ENCODE measurements at places on chromosomes 5 and 9. TPM values are rescaled to one million over a fixed set of nuclear protein-coding genes. Genes with fewer than 3 reads are reported as not detected.

DNA sequence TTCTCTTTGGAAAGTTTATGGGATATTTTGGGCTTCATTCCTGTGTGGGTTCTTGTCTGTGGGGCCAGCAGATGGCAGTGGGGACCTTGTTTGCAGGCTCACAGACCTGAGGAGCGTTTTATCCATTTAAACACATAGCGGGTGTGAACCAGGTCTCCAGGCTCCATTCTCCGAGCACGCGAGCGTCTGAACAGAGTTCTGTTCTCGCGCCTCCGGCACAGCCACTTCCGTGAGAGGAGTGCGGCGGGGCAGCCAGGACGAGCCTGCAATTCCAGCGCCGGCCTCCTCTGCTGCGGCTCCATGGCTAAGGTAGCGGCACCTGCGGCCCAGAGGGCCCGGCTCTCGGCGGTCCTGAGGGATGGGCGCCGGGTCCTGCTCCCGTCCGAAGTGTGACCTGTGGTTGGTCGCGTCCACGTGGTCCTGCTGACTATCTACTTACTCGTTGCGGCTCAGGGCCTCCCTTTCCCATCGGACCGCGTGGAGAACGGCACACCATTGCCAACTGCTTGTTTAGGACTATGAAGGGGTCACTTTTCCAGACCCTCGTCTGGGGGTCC is 7.3 kb downstream of the NRARP start:
- H3K27me3 ChIP-seq = peaks cover 40% of the 10 kb centered on the region
- no peaks in the 10 kb centered on the region for H3K36me3 ChIP-seq
- peak overlapping the region; percentile 49 for H3K4me3 ChIP-seq
- H3K4me1 ChIP-seq = peaks cover 5% of the 10 kb centered on the region

- H3K4me1 ChIP-seq = peaks cover 71% of the 10 kb centered on the region
- no peak for DNase-seq
- H3K4me3 ChIP-seq = peak overlapping the region; percentile 90
- peak overlapping the region; percentile 90 for H3K27ac ChIP-seq
- peaks cover 33% of the 10 kb centered on the region for H3K36me3 ChIP-seq
These were observed 3.0 kb downstream of the NFIL3 start for GRCh38 chr9:91420501-91421127.

DNA sequence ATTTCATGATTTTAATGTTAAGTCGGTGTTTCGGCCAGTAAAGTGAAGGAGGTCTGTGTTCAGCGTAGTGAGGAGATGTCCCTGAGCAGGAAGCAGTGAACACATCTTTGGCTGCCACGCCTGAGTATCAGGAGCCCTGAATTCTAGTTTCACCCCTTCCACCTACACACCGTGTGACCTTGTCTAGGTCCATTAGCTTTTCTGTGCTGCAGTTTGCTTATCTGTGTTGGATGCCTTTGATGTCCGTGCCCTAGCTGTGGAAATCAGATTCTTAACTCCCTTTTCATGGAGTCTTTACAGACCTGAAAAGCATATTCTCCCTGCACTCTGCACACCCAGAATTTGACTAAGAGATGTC is 601 bp downstream of the FBXO38 start:
- H3K36me3 ChIP-seq = peaks cover 32% of the 10 kb centered on the region
- H3K27ac ChIP-seq = peak overlapping the region; percentile 99
- H3K4me1 ChIP-seq = peaks cover 74% of the 10 kb centered on the region
- no peaks in the 10 kb centered on the region for H3K27me3 ChIP-seq

DNA sequence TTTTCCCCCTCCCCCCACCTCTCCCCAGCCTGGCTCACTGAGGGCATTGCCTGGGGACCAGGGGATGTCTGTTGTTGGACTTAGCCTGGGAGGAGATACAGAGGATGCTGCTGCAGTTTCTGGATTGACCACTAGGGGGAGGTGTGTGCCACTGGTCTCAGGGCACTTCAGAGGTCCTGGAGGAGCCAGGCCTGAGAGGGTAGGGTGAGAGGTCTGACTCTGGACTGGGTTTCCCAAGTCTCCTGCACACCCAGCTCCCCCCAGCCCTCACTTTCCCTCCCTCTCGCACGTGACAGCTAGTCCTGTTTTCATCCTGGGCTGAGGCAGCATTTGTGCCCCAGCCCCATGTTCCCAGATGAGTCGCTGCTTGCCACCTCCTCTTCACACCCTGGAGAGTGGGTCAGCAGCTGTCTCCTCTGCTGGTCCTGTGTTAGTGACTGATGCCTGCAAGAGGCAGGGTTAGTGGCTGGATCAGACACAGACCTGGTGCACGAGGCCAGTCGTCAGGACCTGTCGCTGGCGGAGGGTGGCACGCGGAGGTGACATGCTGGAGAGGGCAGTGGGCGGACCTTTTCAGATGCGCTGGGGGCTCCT is 4.4 kb downstream of the IL3 start:
- H3K27me3 ChIP-seq = peaks cover 3% of the 10 kb centered on the region
- peaks cover 2% of the 10 kb centered on the region for H3K36me3 ChIP-seq
- H3K27ac ChIP-seq = peak overlapping the region; percentile 83
- DNase-seq = peak; percentile 70

- no peak overlapping the region for H3K4me3 ChIP-seq
- no peaks in the 10 kb centered on the region for H3K27me3 ChIP-seq
- H3K4me1 ChIP-seq = no peaks in the 10 kb centered on the region
These were observed 98.0 kb downstream of the ARL15 start for GRCh38 chr5:54212331-54212730.

GRCh38 chr5:6495433-6496206 is 47.0 kb downstream of the UBE2QL1 start:
- peaks cover 43% of the 10 kb centered on the region for H3K4me1 ChIP-seq
- DNase-seq = no peak
- H3K27ac ChIP-seq = no peak overlapping the region
- no peak overlapping the region for H3K4me3 ChIP-seq
- H3K36me3 ChIP-seq = no peaks in the 10 kb centered on the region

The PIP5KL1 gene
- 1.1 TPM for total RNA-seq

GRCh38 chr5:132086277-132086794 is 12.7 kb downstream of the CSF2 start:
- peaks cover 24% of the 10 kb centered on the region for H3K36me3 ChIP-seq
- H3K4me3 ChIP-seq = no peak overlapping the region
- peak overlapping the region; percentile 64 for H3K27ac ChIP-seq
- DNase-seq = no peak

- no peaks in the 10 kb centered on the region for H3K27me3 ChIP-seq
- no peak for DNase-seq
- H3K27ac ChIP-seq = no peak overlapping the region
- H3K36me3 ChIP-seq = peaks cover 3% of the 10 kb centered on the region
These were observed 21.7 kb downstream of the ANKRD55 start for GRCh38 chr5:56211298-56211865.

- no peak overlapping the region for H3K27ac ChIP-seq
- H3K27me3 ChIP-seq = no peaks in the 10 kb centered on the region
- no peaks in the 10 kb centered on the region for H3K36me3 ChIP-seq
- no peaks in the 10 kb centered on the region for H3K4me1 ChIP-seq
- H3K4me3 ChIP-seq = no peak overlapping the region
These were observed 343.7 kb downstream of the SPOCK1 start for GRCh38 chr5:137155261-137156000.

GRCh38 chr5:172055421-172055820 is 49.0 kb upstream of the FBXW11 start:
- DNase-seq = no peak
- peaks cover 45% of the 10 kb centered on the region for H3K36me3 ChIP-seq
- H3K27ac ChIP-seq = no peak overlapping the region
- H3K4me1 ChIP-seq = peaks cover 21% of the 10 kb centered on the region

The CDKN2A gene
- 5.4 TPM for total RNA-seq

DNA sequence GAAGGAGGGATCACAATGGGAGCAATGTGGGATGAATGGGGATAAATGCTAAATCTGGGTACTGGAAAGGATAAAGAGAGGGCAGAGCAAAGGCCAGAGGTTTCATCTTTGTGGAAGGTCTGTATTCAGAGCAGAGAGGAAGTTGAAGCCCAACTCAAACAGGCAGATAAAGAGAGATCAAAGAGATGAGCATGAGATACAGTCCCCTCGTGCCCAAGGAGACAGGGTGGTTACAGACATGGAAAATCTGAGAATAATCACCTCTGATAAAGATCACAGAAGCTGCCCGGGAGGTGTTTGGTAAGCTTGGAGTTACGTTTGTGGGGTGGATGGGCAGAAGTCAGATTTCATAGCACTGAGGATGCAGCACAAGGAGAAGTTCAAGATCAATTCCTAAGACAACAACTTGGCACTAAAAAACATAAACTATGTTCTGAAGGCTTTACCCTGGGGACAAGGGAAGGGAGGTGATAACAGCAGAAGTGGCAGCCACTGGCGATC is 459 bp upstream of the ERAP2 start:
- DNase-seq = no peak
- peak overlapping the region; percentile 93 for H3K4me3 ChIP-seq
- H3K36me3 ChIP-seq = peaks cover 15% of the 10 kb centered on the region
- H3K27me3 ChIP-seq = no peaks in the 10 kb centered on the region
- H3K4me1 ChIP-seq = peaks cover 66% of the 10 kb centered on the region

DNA sequence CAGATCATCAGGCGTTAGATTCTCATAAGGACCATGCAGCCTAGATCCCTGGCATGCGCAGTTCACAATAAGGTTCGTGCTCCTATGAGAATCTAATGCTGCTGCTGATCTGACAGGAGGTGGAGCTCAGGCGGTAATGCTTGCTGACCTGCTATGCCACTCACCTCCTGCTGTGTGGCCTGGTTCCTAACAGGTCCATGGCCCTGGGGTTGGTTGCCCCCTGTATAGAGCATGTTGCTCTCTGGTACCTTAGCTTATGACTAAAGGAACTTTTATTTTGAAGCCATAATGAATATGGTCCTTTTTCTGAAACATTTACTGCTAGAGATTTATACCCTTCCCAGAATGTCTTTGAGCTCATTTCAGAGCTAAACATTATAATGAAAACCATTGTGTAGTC is 3.1 kb downstream of the MAN2A1 start:
- H3K4me1 ChIP-seq = peaks cover 80% of the 10 kb centered on the region
- DNase-seq = no peak
- peaks cover 10% of the 10 kb centered on the region for H3K36me3 ChIP-seq
- no peaks in the 10 kb centered on the region for H3K27me3 ChIP-seq
- peak overlapping the region; percentile 98 for H3K4me3 ChIP-seq

- H3K36me3 ChIP-seq = no peaks in the 10 kb centered on the region
- no peak overlapping the region for H3K27ac ChIP-seq
- DNase-seq = no peak
- H3K4me1 ChIP-seq = no peaks in the 10 kb centered on the region
These were observed 39.7 kb upstream of the SLC25A51 start for GRCh38 chr9:37943345-37944265.

The OR1K1 gene
- not detected for total RNA-seq

DNA sequence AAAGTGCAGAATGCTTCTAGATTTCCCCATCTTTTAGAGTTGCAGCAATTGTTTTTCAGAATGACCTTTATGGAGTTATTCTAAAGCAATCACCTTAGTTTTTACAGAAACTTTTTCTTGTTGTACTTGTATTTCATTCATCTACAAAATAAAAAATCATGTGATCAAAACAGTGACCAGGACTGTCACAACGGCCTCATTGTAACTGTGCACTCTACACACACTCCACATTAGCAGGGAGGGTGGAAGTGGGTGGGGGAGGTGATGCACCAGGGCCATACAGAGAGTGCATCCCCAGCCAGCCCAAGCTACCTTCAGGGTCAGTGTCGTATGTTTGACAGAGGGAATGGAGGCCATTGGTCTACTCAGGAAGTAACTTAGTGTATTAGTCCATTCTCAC is 26.9 kb downstream of the EGFLAM start:
- no peaks in the 10 kb centered on the region for H3K36me3 ChIP-seq
- no peaks in the 10 kb centered on the region for H3K4me1 ChIP-seq
- no peak for DNase-seq
- no peak overlapping the region for H3K4me3 ChIP-seq
- H3K27me3 ChIP-seq = no peaks in the 10 kb centered on the region

DNA sequence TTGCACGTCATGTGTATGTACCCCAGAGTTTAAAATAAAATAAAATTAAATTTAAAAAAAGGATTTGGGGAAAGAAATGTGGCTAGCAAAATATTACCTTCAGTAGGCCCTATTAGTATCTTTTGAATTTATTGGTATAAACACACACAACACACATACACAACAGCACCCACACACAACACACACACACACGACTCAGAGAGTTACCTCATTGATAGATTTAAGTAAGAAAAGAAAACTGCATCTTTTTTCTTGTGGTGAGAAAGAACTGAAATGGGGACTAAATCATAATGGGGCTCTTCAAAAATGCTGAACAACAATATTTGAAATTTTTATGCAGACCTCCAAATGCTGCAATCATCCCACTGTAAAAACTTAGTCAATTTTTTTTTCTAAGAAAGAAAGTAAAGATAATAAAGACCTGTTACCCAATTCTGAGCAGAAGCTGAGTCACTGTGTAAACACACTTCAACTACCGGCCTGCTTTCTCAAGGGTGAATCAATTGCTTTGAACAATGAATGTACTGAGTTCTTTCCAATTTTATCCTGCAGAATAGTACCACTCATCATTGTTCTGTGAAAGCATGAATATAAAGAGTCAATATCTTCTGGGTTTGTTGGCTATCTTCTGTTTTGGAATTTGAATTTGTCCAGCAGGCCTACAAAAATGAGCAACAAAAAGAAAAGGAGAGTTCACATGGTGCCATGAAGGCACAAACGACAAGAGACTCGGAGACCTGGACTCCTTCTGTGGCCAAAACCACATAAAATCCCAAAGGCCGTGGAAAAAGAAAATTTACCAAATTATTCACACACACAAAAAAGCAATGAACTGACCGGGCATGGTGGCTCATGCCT is 57.9 kb upstream of the CCNG1 start:
- H3K4me3 ChIP-seq = no peak overlapping the region
- DNase-seq = no peak
- H3K4me1 ChIP-seq = no peaks in the 10 kb centered on the region

The PTGDS gene
- total RNA-seq = not detected

DNA sequence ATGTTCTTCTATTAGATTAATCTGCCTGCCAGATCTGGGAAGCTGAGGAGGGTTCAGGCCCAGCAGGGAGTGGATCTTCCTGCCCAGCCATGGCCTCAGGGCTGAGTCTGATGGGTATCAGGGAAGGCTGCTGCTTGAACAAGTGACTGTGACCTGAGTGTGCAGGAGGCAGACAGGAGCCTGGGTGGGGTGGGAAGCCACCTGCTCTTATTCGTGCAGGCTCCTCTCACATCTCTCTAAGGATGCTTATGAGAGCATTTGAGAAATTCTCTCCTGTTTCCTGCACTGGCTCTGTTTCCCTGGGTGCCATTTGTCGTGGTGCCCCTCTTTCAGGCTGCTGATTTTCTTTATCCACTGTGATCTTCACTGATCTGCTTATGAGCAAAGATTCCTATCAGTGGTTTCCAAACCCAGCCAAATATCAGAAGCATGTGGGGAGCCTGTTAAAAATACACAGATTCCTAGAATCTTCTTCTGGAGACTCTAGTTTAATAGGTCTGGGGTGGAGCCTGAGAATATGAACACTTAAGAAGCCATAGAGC is 2.1 kb downstream of the RGS3 start:
- H3K4me1 ChIP-seq = no peaks in the 10 kb centered on the region
- H3K27me3 ChIP-seq = no peaks in the 10 kb centered on the region
- DNase-seq = no peak
- no peaks in the 10 kb centered on the region for H3K36me3 ChIP-seq
- H3K4me3 ChIP-seq = no peak overlapping the region

The LURAP1L gene
- total RNA-seq = not detected

GRCh38 chr5:113058706-113059226 is 82.2 kb downstream of the DCP2 start:
- H3K27ac ChIP-seq = no peak overlapping the region
- DNase-seq = no peak
- H3K27me3 ChIP-seq = peaks cover 4% of the 10 kb centered on the region
- H3K4me3 ChIP-seq = no peak overlapping the region
- H3K36me3 ChIP-seq = no peaks in the 10 kb centered on the region
- H3K4me1 ChIP-seq = peaks cover 21% of the 10 kb centered on the region

- H3K27me3 ChIP-seq = peaks cover 12% of the 10 kb centered on the region
- H3K36me3 ChIP-seq = no peaks in the 10 kb centered on the region
- peak; percentile 61 for DNase-seq
- no peak overlapping the region for H3K27ac ChIP-seq
- peak overlapping the region; percentile 79 for H3K4me3 ChIP-seq
These were observed 18.7 kb upstream of the RNF130 start for GRCh38 chr5:180090098-180090768.

Measured in activated T-helper 1 cell treated with anti-CD3 and anti-CD28 coated beads, Interleukin-12 subunit alpha, Interleukin-12 subunit beta, Interleukin-2, Interleukin-4 antibody, amounts not matched to agents 30 ng/mL and 10 ng/mL and 1 ng/mL, durations not matched to agents 14 hours and 24 hours and 36 hours (primary cell).